Right hindlimb (tissue), 1 donor: ENCODE measurements at places on chromosomes 7 and 10.

DNA sequence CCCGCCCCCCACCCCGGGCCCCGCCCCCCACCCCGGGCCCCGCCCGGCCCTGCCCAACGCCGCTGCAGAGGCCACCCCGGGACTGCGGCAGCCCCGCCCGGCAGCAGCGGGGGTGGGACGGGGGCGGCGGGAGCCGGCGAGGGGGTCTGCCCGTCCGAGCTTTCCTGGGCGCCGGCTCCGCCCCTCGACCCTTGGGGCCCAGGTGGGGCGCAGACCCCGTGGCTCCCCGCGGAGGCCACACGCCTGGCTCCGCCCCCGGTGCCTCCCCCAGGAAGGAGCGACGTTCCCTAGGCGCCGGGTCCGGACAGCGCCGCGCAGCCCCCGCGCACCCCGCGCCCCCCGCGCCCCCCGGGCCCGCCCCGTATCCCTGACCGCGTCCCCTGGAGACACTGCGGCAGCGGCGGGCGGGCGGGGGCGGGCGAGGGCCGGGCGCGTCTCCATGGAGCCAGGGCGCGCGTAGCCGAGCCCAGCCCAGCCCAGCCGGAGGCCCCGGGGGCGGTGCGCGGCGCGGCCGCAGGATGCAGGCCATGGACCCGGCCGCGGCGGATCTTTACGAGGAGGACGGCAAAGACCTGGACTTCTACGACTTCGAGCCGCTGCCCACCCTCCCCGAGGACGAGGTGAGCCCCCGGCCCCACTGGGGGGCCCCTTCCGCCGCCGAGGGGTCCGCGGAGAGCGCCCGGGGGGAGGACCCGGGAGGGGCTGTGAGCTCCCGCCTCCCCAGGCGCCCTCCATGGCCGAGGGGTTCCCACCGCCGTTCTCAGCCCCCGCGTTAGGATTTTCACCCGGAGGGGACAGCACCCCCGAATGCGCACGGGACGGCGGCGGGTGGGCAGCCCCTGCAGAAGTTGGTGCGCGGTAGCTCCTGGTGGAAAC lies at the start of gene KNDC1:
Gene KNDC1, plus strand, starts transcription at position 270 of the 876 bp plus-strand sequence. Its CDS starts 249 bp downstream, at position 519.
- no peak for DNase-seq

GRCh38 chr7:28389504-28390395 lies 22.6 kb upstream of the CREB5 start:
- peak; percentile 55 for DNase-seq

- no peak for DNase-seq
Measured at GRCh38 chr7:138095972-138096935, 20.0 kb downstream of the AKR1D1 start.

DNA sequence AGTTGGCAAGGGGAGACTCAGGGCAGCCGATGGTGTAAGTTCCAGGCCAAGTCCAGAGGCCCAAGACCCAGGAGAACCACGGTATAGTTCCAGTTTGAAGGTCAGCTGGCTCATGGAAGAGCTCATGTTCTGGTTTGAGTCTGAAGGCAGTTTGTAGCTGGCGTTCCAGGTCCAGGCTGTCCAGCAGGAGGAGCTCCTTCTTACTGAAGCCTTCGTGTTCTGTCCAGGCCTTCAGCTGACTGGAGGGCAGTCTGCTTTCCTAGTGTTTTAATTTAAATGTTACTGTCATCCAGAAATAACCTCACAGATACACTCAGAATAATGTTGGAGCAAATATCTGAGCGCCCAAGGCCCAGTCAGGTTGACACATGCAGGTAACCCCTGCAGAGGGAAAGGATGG lies 4.2 kb downstream of the SUN1 start:
- no peak for DNase-seq

DNA sequence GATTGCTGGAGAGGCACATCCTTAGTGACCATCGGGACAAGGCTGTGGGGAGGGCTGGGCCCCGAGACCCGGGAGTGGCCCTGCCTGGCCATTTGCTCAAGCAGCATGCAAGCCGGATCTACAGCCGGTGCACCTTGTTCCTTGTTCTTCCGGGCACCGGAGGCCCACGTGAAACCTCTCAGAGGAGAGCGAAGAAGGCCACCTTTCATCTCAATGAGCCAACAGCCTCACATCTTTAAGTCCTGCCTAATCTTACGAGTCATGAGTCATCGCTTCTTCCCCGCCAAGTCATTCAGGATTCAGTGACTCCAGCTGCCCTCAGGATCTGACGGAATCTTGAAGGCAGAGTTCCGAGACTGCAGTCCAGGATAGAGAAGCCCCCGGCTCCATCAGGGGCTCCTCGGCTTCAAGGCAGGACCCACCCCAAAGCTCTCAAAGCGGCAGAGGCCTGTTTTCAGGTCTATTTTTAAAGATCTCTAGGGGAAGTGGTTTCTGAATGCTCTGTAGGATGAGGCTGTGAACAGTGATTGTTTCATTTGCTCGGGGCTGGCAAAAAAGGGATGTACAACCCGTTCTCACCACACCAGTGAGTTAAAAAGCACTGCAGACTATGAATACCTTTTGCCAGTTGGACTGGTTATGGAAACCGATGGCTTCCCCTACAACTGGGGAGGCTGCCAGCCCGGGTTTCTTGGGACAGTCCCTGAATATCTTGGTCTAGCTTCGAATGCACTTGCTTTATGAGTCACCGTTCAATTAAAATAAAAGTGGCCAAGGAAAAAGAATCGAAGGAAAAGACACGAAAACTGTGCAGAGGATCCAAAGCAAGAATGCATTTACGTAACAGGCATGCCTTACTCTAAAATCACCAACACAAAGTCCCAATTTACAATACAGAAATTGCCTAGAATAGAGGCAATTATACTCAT lies 57.2 kb upstream of the ECHDC3 start:
- DNase-seq: peak; percentile 73

DNA sequence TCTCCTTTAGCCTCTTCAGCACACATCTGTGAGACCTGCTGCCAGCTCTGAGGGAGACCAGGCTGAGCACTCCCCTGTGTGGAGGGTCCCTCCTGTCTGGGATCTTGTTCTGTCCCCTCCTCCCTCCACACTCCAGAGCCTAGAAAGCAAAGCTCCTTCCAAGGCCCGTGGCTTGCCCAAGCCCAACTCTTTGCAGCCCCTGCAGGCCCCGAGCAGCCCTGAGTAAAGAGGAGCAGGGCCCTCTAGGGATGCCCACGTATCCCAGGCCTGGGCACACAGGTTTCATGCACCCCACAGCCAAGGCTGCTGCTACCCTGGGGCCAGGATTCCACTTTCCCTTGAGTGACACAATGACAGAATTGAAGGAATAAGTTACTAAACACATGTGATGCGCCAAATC lies 24.0 kb downstream of the COBL start:
- no peak for DNase-seq

- DNase-seq: no peak
Measured at GRCh38 chr7:29825775-29826529, 19.6 kb downstream of the WIPF3 start.

- no peak for DNase-seq
Measured at GRCh38 chr10:66805612-66806011, 120.2 kb upstream of the LRRTM3 start.

DNA sequence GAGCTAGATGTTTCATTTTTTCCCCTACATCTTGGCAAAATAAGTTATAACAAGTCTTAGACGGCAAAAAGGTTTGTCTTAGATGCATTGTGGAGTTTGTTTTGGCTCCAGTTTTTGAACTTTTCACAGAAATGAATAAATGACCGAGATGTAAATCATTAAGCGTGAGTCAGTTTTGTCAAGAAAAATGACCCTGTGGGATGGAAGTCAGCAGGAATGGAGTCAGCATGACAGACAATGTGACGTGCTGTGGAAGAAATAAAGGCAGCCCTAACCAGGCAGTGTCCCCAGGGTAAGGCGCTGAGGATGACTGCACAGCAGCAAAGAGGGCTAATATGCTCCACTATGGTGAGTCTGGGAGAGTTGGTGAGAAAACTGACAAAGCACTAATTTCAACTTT lies 163.2 kb downstream of the NOC3L start:
- DNase-seq: no peak

- no peak for DNase-seq
Measured at GRCh38 chr7:155136619-155137243, 66.6 kb downstream of the HTR5A start.

- DNase-seq: no peak
Measured at GRCh38 chr7:31204071-31204470, 136.5 kb downstream of the NEUROD6 start.

DNA sequence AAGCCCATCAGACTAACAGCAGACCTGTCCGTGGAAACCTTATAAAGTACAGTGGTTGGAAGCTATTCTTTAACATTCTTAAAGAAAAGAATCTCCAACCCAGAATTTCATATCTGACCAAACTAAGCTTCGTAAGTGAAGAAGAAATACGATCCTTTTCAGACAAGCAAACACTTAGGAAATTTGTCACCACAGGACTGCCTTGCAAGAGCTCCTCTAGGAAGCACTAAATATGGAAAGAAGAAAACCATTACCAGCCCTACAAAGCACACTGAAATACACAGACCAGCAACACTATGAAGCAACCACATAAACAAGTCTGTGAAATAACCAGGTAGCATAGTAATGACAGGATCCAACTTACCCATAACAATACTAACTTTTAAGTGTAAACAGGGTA lies 177.7 kb upstream of the PRSS1 start:
- DNase-seq: no peak

- DNase-seq: no peak
Measured at GRCh38 chr7:112946350-112946749, 140.3 kb downstream of the GPR85 start.

GRCh38 chr7:92635538-92635937 lies 45.3 kb upstream of the FAM133B start:
- no peak for DNase-seq

DNA sequence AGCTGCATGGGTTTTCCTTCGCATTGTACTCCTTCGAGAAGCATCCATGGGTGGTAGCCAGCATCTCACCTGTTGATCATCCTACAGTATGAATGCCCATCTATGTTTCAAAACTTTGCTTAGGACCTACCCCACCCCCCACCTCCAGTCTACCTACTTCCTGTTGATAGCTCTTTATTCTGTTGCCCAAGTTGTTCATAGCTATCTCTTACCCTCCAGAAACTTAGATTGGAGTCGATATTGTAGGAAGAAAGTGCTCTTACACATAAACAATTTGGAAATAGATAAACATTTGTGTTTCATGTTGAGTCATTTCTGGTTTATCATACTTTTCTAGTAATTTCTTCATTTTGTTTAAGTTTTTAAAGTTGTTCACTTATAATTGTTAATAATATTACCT lies 90.1 kb downstream of the FAS start:
- no peak for DNase-seq

DNA sequence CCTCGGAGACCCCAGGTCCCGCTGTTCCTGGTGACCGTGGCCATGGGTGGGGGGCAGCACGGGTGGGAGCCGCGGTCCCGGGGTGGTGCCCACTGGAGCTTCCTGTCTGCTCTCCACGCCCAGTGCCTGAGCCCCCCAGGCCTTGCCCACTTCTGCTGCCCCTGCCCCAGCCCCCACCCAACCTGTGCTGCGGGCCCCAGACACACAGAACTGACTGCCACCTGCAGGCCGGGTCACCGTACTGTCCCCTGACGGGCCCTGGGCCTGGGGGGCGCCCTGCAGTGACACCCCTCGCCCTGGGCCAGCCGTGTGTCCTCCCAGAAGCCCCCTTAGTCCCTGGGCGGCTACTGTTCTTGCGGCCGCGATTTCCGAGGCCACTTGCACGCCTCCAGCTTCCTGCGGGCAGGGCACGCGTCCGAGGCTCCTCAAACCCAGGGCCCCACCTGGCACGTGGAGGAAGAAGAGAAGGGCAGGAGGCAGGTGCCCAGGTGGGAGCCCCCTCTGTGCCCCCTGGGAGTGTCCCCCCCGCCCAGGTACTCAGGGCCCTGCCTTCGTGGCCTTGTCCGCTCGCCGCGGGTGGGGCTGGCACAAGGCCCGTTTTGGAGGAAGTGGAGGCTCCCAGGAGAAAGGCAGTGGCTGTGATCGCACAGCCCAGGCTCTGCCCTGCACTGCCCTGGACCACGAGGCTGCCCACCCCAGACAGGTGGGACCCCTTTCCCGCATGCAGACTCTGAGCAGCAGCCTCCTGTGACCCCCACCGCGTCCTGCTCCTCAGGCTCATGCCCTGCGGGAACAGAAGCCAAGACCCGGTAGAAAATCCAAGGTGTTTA lies 10.4 kb downstream of the TMEM184A start:
- DNase-seq: peak; percentile 17

DNA sequence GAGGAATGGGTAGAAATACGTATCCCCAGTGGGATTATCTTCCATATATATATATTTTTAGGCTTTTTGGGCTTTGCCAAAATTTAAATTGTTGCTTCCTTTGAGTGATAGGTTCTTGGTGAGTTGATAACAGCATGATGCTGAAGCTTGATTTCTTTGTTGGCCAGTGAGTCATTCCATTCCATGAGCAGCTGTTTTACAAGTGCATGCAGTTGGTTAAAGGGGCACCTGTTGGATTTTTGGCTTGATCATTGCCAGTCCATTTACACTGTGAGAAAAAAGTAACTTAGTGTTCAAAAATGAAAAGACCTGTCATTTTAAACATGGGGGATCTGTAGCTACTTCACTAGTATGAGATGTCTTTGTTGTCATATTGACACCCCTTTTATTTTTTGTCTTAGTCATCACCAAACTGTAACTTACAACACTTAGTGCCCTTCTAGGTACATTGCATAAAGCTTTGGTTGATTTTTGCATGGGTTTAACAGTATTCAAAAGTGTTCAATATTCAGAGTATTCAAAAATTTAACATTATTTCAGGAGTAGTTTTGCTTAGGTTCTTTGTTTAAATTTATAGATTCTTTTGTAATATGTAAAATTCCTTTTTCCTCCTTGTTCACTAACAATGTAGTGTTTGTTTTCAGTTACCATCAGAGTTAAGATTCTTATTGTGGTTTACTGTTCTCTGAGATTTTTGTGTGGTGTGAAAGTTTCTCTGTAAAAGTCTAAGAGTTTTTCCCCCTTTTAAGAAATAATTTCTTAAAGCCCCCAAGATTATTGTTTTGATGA lies 8.8 kb downstream of the AKAP9 start:
- peak; percentile 19 for DNase-seq
